ENCODE measurements at places on chromosomes 11 and 22.
A peak's percentile ranks its signal among the peaks of the same experiment; 100 is the strongest.

DNA sequence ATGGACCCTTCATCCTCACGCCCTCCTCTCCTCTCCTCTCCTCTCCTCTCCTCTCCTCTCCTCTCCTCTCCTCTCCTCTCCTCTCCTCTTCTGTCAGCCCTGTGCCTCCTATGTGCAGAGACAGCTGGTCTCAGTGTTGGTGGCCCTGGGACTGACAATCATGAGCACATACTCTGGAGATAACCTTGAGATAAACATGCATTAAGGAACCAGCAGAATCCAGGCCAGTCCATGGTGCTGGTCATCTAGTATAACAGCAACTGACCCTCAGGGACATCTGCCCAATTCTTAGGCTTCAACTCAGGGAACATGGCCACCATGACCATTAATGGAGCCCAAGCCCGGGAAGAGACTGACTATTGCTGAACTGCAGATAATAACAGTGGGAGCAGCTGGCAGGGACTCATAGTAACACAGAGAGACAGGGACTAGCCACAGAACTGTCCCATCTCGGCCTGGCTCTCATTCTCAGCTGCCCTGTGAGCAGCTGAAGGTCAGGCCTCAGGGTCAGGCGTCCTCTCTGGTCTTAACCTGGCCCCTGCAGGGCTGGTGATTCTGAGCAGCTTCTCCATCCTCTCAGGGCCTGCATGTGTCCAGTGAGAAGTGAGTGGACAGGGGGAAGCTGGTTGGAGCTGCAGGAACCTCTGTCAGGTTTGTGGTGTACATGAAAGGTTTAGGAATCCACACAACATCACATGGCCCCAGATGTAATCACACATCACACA lies 45.4 kb downstream of the GGTLC2 start:
- DNase-seq, result no peak

- no peak for DNase-seq
Observed at GRCh38 chr11:20429216-20429615, 41.7 kb downstream of the PRMT3 start.

DNA sequence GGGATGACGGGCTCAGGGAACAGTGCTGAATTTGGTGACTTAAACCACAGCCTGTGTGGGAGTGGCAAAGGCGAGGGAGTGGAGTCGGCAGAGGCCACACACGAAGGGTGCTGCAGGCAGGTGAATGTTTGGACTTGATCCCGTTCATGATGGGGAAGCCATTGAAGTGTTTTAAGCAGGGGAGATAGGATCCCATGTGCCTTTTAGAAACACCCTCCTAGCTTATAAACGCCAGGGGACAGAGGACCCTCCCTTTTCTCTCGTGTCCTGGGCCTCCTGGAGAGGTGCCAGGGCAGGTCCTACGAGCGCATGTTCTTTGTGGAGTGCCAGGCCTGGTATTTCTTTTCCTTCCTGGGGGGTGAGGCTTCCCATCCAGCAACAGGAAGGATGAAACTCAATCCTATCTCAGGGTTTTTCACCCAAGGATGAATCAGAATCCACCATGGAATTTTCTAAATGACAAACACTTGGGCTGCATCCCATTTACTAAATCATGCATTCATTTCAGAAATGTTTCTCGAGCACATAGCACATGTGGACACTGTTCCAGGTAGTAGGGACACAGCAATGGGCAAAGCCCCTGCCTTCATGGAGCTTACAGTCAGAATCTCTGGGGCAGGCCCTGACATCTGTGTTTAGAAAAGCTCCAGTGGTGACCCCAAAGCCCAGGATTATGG lies 59.6 kb downstream of the CHRDL2 start:
- no peak for DNase-seq

DNA sequence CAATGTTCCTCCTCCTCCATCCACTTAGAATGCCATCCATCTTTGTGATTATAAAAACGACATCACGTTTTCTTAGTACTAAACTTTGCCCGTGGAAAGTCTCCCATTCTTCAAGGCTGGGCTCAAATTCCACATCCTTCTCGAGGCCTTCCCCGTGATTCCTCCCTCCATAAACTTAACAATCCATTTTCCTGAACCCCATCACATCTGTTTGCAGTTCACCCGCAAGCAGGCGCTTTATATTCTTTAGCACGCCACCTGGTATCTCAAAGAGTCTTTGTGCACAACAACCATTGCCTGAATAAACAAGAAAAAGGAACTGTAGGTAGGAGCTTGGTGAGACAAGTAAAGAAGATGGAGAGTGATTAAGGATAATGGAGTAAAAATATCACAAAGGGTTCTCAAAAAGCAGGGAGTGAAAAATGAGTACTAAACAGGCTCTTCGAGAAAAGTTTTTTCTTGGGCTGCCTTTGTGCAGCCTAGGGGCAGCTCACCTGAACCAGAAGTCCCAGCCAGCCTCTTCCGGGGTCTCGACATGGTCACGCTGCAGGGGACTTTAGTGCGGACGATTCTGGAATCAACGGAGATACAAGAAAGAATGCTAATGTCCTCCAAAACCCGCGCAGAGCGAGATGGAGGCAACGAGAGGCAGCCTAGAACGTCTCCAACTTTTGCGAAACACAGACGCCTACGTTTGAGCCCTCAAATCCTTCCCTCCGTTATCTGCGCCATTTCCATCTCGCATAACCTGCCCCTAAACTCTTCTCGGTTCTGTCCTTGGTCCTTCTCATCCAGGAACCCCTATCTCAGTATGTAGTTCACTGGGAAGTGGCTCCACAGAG lies 585 bp downstream of the THYN1 start:
- DNase-seq, result peak; percentile 18

DNA sequence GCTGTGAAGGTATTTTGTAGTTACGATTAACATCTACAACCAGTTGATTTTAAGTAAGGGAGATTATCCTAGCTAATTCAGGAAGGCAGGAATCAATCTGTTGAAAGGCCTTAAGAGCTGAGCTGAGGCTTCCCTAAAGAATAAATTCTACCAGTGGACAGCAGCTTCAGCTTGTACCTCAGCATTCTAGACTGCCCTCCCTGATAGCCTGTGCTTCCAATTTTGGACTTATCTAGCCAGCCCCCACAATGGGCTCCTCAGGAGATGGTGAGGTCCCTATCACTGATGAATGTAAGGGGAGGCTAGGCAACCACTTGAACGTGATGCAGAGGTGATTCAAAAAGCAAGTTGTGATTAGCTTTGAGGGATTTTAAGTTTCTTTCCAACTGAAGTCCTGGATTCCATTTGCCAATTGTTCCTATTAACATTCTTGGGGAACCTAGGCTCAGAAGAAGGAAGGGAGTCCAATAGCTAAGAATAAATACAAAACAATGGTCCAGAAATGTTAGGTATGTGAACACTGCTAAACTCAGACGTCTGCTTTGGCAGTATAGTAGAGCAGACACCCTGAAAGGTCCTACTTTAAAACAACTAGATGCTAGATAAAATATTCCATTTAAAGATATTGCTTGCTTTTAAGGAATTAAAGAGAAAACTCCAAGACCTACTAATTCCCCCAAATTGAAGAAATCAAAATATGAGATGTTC lies 404.3 kb upstream of the TENM4 start:
- no peak for DNase-seq

GRCh38 chr11:118928101-118928869 lies 2.6 kb upstream of the BCL9L start:
- peak; percentile 92 for DNase-seq

- DNase-seq, result no peak
Observed at GRCh38 chr11:98136357-98136756, 884.4 kb upstream of the CNTN5 start.

DNA sequence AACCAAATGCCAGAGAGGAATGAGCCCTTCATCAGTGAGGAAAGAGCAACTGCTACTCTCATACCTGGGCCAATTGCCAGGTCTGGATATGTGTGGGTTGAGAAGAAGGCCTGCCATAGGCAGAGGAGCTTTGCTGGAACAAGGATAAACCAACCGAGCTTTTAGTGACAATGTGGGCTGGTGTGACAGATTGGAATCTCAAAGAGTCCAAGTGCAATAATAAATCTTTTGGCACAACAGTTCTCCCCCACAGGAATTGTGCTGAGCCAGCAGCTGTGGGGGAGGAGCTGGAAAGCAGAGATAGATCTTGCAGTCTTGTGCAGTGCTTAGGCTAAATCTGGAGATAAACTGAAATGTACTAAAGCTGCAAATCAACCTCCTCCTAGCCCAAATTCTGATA lies 79.4 kb upstream of the ISX start:
- no peak for DNase-seq

DNA sequence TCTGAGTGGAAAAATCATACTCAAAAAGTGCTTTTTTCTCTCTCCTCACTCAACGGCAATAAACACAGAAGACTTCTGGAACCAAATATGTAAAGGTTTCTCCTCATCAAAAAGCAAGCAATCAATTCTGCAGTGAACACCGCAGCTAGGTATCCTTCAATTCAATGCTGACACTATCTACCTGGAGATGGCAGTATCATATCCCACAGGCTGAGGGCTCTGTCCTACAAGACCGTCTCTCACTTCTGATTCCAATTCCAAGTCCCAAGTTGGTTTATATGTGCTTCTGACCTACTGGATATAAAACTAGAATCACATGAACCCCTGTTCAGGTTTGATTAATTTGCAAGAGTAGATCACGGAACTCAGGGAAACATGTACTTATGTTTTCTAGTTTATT lies 59.7 kb upstream of the LUZP2 start:
- DNase-seq, result no peak

GRCh38 chr11:14290422-14290821 lies 68.6 kb downstream of the RRAS2 start:
- no peak for DNase-seq

- no peak for DNase-seq
Observed at GRCh38 chr22:49112661-49113626, 714.7 kb downstream of the BRD1 start.

DNA sequence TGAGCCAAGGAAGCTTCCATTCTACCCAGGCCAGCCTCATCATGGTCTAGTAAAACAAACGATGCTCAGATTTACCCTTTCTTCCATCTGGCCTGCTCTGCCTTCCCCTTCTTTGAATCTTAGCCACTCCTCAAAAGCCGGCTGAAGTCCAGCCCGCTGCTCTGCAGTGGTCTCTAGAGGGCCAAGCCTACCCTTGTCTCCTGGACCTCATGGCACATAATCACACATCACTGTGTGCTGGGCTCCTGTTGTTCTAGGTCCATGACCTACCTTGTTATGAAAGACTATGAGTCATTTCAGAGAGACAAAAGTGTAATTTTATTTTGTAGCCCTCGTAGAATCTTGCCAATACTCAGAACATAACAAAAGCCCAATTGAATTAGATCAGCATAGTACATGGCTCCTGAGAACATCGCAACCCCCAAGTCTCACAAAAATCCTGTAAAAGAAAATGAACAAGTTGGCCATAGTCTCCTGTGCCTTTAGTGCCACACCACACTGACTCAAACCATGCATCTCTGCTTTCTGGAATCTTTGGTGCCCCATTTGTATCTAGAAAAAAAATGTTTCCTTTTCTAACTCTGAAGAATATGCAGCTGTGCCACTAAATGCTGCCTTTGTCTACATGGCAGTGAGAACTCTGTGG lies 192.7 kb downstream of the OPCML start:
- no peak for DNase-seq

- no peak for DNase-seq
Observed at GRCh38 chr11:15772547-15772946, 583.8 kb downstream of the SOX6 start.

- peak; percentile 0 for DNase-seq
Observed at GRCh38 chr22:19876314-19876940, 21.8 kb upstream of the GNB1L start.

- no peak for DNase-seq
Observed at GRCh38 chr11:83061883-83062282, 9.8 kb downstream of the RAB30 start.

- DNase-seq, result no peak
Observed at GRCh38 chr22:20656902-20657836, 116.7 kb upstream of the SERPIND1 start.

DNA sequence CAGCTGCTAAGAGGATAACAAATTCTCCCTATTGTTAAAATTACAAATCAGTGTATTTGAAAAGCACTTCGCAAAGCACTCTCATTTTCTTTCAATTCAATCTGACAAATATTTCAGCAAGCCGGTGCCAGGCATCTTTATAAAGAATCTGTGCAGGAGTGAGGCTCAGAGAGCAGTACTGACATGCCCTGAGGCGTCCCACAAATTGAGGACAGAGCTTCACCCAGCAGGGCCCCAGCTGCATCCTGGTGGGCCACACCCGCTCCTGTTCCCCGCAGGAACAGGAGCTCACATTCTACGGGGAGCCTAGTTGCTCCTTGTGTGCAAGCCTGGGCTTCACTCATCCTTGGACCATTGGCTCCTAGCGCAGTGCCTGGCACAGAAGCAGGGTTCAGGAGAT lies 60.9 kb upstream of the EIF3D start:
- DNase-seq, result no peak

- no peak for DNase-seq
Observed at GRCh38 chr11:102111787-102112508, 1.7 kb downstream of the YAP1 start.

DNA sequence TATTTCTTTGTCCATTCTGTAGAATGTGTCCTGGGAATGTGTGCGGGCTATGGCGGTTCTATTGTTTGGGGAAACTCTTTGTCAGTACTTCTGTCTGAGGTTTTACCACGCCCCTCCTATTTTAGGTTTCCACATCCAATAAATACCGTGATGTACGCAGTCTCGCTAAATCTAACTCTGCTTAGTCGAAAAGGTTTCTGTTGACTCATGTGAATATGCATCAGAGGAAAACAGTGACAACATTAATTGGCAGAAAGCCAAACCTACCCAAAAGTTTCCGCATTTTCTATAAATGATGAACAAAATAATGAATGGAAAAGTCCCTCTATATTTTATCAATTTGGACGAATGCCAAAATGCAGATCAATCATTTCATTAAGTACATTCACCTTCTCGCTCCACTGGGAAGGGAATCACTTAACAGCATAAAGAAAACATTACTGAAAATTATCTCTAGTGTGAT lies 143.4 kb downstream of the MAML2 start:
- peak; percentile 26 for DNase-seq
